AG09319 (cell line): ENCODE measurements at places on chromosomes 7 and 10.

- DNase-seq, result no peak
Observed at GRCh38 chr7:35694161-35694783, 663 bp downstream of the HERPUD2 start.

DNA sequence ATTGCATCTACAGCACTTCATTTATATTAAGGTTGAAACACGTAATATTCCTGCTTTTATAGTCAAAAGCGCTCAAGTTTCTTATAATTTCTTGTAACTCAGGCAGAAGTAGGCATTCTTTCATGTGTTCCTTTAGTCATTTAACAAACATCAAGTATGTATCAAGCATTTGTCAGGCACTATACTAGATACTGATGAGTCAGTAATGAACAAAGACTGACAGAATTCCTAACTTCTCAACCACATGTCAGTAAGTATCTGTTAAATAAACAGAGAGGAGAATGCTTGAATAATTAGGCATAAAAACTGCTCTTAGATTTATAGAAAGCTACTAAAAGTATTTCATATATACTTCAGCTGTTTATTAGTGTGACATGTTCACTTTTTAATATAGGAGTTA lies 9.9 kb downstream of the CRPPA start:
- DNase-seq, result no peak

DNA sequence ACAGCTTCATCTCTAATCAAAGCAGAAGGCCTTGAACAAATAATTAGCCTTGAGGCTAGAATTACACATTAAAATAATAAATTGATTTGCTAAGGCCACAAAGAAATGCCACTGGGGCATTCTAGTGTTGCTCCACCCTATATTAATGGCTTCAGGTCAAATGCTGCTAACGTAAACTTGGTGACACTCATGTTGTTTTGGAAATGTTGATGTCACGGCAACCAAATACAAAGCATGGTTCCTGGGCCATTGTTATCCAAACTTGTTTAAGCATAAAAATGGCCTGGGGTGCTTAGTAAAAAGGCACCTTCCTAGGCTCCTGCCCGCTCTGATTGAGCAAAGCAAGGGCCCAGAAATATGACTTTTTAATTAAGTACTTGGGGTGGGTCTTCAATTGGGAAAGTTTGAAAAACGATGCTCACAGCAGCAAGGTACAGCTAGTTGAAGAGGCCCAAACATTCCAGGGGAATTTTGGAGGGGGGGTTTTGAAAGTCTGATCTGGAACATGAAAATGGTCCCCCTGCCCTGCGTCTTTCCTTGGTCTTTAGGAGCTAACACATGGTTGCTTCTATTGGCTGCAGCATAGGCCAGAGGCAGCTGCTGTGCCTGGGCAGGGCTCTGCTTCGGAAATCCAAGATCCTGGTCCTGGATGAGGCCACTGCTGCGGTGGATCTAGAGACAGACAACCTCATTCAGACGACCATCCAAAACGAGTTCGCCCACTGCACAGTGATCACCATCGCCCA lies 67.8 kb downstream of the ABCC2 start:
- DNase-seq, result no peak

- DNase-seq, result no peak
Observed at GRCh38 chr7:30146127-30146612, 11.4 kb downstream of the MTURN start.

- DNase-seq, result no peak
Observed at GRCh38 chr10:113689057-113689456, 9.3 kb downstream of the CASP7 start.

- DNase-seq, result no peak
Observed at GRCh38 chr7:130929896-130930659, 196.1 kb upstream of the KLF14 start.

DNA sequence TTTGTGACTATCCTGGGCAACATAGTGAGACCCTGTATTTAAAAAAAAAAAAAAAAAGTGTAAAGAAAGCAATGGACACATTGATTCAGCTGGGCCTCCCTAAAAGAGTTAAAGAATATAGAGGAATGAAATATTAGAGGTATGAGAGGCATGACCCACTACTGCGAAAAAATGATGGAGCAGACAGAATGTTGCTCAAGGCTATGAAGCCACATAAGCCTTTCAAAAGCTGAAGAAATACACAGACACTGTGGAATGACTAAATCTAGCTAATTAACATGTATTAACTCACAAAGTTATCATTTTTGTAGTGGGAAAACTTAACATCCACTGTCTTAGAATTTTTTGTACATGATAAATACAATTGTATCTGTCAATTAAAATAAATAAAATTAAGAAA lies 107.3 kb downstream of the HGF start:
- no peak for DNase-seq

DNA sequence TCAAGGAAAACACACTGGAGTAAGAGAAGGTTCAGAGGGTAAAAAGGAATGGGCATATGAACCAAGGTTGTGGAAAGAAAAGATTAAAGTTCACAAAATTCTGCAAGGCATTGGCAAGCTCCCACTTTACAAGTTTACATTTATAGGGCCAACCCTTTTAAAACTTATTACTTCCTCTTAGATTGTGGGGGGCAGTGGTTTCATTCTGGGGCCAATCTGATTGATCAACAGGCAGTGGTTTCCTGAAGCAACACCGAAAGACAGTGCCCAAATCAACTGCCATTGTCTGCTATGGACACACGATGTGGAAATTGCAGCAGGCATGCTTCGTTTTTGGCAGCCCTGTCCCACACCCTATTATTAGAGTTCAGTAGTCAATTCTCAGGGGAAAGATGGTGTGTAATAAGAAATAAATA lies 154.0 kb downstream of the SGMS1 start:
- DNase-seq, result no peak

DNA sequence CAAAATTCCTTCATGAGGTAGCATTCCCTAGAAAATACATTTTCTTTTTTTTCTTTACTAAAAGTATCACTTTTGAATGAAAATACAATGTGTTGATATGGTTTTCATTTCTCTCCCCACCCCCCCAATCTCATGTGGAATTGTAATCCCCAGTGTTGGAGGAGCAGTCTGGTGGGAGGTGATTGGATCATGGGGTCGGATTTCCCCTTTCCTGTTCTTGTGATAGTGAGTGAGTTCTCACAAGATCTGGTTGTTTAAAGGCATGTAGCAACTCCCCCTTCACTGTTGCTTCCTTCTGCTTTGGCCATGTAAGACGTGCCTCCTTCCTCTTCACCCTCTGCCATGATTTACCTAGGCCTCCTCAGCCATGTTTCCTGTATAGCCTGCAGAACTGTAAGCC lies 790.3 kb upstream of the KCND2 start:
- DNase-seq, result no peak

DNA sequence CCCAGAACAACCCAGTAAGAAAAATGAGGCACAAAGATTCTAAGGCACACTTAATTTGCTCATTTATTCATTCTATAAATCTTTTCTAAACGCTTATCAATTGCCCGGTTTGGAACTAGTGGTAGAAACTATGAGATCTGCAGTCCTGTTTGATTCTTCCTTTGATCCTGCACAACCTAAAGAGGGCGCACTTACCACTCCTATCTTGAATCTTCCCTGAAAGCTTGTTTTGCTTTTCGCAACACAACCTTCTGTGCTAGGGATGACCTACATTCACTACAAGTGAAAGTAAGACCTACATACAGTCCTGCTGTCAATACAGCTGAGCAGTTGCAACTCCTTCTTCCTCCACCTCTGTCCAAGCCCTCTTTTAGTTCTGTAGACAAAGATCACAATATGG lies 12.6 kb upstream of the ARL4A start:
- DNase-seq, result no peak

GRCh38 chr7:151754142-151754590 lies 122.7 kb downstream of the PRKAG2 start:
- DNase-seq, result peak; percentile 96

GRCh38 chr10:76962851-76963250 lies 674.8 kb downstream of the KCNMA1 start:
- DNase-seq, result peak; percentile 88

- no peak for DNase-seq
Observed at GRCh38 chr7:129136887-129137642, 7.4 kb upstream of the TSPAN33 start.

- DNase-seq, result no peak
Observed at GRCh38 chr10:133143200-133143533, 16.9 kb upstream of the KNDC1 start.

GRCh38 chr7:45692031-45692430 lies 117.9 kb downstream of the ADCY1 start:
- no peak for DNase-seq

DNA sequence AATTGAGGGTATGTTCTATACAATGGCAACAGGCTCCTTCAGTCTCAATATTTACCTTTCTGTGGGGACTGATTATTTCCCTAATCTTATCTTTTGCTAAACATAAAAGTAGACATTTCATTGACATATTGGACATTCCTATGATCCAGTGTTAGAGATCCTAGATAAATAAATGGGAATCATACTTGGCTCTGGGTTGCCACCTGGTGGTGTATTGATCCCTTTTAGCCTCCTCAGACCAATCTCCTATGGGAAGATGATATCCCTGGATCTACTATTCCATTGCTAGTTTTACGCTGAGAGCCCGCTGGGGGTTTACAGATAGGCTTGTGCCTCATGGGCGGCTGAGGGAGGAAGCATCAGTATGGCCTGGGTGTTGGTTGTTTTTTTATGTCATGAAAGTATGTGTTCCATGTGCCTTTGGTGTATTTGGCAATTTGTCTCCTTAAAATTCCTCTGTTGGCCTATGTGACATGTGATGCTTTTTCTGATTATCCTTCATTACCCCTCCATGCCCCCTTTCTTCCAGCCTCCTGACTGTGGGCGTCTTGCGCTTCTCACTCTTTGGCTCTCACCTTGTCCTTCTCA lies 18.8 kb downstream of the CELF2 start:
- DNase-seq, result no peak

DNA sequence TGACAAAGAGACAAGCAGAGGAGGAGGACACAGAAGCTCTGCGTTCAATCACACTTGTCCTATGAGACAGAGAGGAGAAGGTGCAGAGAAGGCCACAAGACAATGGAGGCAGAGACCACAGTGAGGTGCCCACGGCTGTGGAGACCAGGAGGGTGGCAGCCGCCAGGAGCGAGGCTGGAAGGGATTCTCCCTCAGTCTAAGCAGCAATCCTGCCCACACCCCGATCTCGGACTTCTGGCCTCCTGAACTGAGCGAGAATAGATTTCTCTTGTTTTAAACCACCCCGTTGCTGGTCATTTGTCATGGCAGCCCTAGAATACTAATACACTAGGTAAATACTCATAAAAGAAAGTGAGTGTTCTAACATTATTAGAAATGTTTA lies 92.1 kb downstream of the CYTH3 start:
- DNase-seq, result no peak

GRCh38 chr10:109861081-109861480 lies 62.2 kb downstream of the XPNPEP1 start:
- DNase-seq, result no peak

DNA sequence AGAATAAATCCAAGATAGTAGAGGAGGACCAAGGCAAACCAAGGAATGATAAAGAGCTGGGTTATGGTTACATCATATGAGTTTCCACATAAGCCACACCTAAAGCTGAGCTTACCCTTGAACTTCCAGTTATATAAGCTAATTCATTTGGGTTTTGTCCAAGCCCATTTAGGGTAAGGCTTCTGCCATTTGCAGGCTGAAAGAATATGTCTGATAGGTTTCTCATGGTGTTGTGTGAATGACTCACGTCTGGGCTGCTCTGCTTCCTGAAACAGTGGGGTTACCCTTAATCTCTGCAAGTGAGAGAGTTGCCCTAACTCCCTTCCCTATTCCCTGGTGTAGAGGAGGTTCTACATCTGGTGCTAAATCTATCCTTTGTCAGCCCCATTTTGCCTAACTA lies 60.8 kb downstream of the PTTG1IP2 start:
- no peak for DNase-seq

DNA sequence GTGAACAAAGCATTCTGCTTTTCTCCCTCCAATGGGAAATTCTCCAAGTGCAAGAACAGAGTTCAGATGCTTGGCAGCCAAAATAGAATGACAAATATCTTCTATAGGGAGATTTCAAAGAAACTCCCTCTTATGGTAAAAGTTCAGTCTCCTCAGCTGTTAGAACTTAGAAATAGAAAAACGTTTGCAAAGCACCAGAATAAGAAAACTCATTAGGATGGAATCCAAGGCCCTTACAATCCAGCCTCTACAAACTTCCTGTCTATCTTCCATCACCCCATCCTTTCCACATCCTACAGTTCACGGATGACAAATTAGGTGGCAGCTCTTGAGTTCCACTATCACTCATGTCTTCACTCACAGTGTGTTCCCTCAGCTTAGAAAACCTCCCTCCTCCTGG lies 25.7 kb downstream of the FAM13C start:
- no peak for DNase-seq

DNA sequence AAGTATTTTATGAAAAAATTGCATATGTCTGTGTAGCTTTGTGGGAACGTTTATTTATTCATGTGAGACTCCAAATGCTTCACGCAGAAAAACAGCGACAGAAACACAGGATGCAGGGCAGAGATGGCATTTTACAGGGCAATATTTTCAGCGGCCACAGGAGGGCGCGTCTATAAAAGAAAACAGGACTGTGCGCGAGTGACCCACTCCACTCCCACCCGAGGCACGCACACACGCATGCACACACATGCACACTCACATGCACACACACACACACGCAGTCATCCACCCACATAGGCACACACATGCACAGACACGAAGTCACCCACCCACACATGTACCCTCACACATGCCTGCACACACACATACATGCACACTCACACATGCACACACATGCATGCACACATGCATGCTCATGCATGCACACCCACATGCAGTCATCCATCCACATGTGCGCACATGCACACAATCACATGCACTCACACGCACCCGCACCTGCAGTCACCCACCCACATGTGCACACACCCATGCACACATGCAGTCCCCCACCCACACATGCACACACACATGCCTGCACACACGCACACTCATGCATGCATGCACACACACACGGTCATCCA lies 96.3 kb downstream of the DNAJB6 start:
- peak; percentile 1 for DNase-seq

GRCh38 chr7:36091874-36092176 lies 61.2 kb upstream of the EEPD1 start:
- DNase-seq, result no peak

DNA sequence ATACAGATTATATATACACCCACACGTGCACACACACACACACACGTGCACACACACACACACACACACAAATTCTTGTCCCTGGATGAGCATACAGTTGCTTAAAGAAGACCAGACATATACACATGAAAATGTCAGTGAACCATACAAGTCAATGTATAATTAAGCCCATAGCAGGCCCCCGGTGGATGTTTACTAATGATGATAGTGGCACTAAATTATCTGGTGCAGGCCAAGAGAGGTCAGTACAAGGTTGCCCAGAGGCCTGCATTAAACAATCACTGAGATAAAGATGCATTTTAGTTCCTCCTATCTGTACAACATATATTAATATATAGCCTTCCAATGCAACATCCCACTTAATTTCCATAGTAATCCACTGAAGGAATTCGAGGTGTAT lies 860.5 kb downstream of the LRMDA start:
- no peak for DNase-seq

- DNase-seq, result no peak
Observed at GRCh38 chr7:151131592-151132293, 35.8 kb downstream of the GBX1 start.

GRCh38 chr10:118955951-118956801 lies 73.3 kb upstream of the NANOS1 start:
- no peak for DNase-seq

GRCh38 chr7:127890726-127891125 lies 140.5 kb downstream of the LRRC4 start:
- no peak for DNase-seq

- no peak for DNase-seq
Observed at GRCh38 chr10:51527522-51528219, 171.7 kb downstream of the CSTF2T start.

- DNase-seq, result no peak
Observed at GRCh38 chr10:13340068-13340467, 8.0 kb downstream of the SEPHS1 start.

- DNase-seq, result no peak
Observed at GRCh38 chr7:107660381-107661080, at the start of gene SLC26A4. SLC26A4 (plus strand) TSS chr7:107660828; CDS start chr7:107661642, 814 bp downstream.
